Activated naive CD4-positive, alpha-beta T cell treated with anti-CD3 and anti-CD28 coated beads, Interleukin-2, amount 10 ng/mL, durations not matched to agents 5 hours and 36 hours (primary cell): ENCODE measurements at places on chromosomes 11 and 22. TPM values are rescaled to one million over a fixed set of nuclear protein-coding genes. Genes with fewer than 3 reads are reported as not detected.

Gene TSPAN32
- 54.7 TPM for total RNA-seq

Gene SAA1
- not detected for total RNA-seq

Gene ACP2
- 27.9 TPM for total RNA-seq

Gene TCIRG1
- 245 TPM for total RNA-seq

Gene SLCO2B1
- 0.08 TPM for total RNA-seq

Gene CSNK2A3
- total RNA-seq, result 1.2 TPM

Gene ZFTA
- total RNA-seq, result 1.7 TPM

Gene MS4A3
- not detected for total RNA-seq

Gene MCHR1
- not detected for total RNA-seq

Gene PPARA
- 14.1 TPM for total RNA-seq

Gene TMEM191C
- total RNA-seq, result 2.2 TPM

Gene LRP5
- 35.1 TPM for total RNA-seq

Gene SPI1
- not detected for total RNA-seq

Gene SLC22A6
- total RNA-seq, result not detected

Gene C11orf52
- total RNA-seq, result not detected

Gene OR8G5
- not detected for total RNA-seq

Gene OR52H1
- not detected for total RNA-seq

Gene C11orf87
- total RNA-seq, result not detected

Gene AQP11
- 0.31 TPM for total RNA-seq
